NCI-H2081 (cell line): ENCODE measurements at places on chromosomes 12 and 14.
A peak's percentile ranks its signal among the peaks of the same experiment; 100 is the strongest.

DNA sequence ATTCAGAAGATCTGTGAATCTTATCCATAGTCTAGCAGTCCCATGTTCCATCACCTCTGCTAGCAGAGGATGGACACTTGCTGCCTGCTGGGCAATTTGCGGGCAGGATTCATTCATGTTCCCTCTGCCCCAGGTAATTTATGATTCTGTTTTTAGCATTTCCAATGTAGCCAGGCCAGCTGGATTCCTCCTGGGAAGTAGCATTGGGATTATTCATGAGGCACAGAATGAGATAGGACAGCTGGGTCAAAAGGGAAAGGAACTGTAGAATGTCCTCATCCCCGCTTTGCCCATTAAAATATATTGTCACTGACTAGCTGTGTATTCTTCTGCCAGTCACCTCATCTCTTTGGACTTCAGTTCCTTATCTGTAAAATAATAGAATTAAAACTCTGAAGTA, 68.7 kb downstream of the SLC35F4 start:
- DNase-seq: no peak

- DNase-seq: no peak
Observed at GRCh38 chr12:53516758-53517455, 9.6 kb upstream of the NPFF start.

GRCh38 chr12:21527451-21528180, 1.5 kb downstream of the SPX start:
- DNase-seq: peak; percentile 73

- no peak for DNase-seq
Observed at GRCh38 chr12:58028294-58028693, 86.9 kb downstream of the ATP23 start.
